ENCODE measurements at places on chromosomes 16 and 17.
A peak's percentile ranks its signal among the peaks of the same experiment; 100 is the strongest.

- DNase-seq = no peak
These were observed 8.3 kb upstream of the NLRC5 start for GRCh38 chr16:56980792-56981724.

GRCh38 chr17:63443053-63443452 is 3.1 kb downstream of the CYB561 start:
- DNase-seq = no peak

GRCh38 chr17:5877948-5878347 is 192.2 kb upstream of the WSCD1 start:
- no peak for DNase-seq

DNA sequence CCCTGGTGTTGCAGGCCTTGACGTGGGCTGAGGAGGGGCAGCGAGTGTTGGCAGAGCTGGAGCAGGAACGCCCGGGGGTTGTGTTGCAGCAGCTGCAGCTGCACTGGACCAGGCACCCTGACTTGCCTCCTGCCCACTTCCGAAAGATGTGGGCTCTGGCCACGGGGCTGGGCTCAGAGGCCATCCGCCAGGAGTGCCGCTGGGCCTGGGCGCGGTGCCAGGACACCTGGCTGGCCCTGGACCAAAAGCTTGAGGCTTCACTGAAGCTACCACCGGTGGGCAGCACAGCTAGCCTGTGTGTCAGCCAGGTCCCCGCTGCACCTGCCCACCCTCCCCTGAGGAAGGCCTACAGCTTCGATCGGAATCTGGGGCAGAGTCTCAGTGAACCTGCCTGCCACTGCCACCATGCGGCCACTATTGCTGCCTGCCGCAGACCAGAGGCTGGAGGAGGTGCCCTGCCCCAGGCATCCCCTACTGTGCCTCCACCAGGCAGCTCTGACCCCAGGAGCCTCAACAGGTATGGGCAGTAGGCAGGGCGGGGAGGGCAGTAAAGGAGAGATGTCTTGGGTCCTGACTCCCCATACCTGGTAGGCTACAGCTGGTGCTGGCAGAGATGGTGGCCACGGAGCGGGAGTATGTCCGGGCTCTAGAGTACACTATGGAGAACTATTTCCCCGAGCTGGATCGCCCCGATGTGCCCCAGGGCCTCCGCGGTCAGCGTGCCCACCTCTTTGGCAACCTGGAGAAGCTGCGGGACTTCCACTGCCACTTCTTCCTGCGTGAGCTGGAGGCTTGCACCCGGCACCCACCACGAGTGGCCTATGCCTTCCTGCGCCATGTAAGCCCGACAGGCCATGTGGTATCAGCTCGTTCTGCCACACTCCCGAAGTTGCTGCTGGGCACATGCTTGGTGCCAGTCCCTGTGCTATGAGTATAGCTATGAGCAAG is 5.6 kb downstream of the PLEKHG4 start:
- no peak for DNase-seq

- DNase-seq = no peak
These were observed 67.0 kb downstream of the PLCG2 start for GRCh38 chr16:81846105-81846504.

DNA sequence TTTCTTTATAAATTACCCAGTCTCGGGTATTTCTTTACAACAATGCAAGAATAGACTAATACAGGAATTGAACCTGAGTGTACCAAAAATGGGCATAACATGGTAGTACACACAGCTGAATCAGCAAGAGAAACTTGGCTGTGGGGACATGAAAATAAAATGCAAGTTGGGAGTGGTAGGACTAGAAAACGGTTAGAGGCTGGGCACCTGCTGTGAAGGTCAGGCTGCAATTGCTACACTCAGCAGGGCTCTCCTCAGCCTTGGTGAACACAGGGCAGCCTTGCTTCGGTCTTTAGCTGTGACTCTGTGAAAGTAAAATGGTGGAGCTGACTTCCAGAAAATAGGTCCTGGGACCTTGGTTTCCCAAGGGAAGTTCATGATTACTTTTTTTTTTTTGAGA is 45.6 kb downstream of the CNGB1 start:
- DNase-seq = no peak

GRCh38 chr17:74972107-74972972 is at the start of gene HID1:
Gene HID1 (minus strand): TSS chr17:74972759. CDS start chr17:74972656, 103 bp downstream.
- DNase-seq = peak; percentile 72

GRCh38 chr17:10316801-10317542 is 55.8 kb downstream of the MYH13 start:
- no peak for DNase-seq

DNA sequence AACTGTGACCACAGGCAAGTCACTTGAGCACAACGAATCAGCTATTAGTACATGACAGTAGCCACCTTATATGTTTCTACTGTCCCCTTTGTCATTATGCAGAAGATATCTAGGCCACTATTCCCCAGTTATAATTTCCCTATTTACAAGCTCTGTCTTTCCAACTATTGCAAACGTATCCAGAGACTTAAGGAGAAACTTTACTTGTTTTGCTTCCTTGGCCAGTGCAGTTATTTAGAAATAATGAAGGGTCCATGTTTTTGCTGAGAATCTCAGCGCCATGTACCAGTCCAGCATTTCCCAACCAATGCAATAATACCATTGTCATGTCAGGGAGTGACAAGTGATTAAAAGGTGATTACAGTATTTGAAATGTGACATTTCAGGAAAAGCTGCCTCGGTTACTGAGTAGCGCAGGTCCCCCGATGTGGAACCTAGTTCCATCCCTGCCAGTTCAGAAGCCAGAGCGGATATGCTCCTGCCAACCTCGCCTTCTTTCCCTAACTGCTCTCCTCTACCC is 743 bp downstream of the ZNF624 start:
- no peak for DNase-seq

DNA sequence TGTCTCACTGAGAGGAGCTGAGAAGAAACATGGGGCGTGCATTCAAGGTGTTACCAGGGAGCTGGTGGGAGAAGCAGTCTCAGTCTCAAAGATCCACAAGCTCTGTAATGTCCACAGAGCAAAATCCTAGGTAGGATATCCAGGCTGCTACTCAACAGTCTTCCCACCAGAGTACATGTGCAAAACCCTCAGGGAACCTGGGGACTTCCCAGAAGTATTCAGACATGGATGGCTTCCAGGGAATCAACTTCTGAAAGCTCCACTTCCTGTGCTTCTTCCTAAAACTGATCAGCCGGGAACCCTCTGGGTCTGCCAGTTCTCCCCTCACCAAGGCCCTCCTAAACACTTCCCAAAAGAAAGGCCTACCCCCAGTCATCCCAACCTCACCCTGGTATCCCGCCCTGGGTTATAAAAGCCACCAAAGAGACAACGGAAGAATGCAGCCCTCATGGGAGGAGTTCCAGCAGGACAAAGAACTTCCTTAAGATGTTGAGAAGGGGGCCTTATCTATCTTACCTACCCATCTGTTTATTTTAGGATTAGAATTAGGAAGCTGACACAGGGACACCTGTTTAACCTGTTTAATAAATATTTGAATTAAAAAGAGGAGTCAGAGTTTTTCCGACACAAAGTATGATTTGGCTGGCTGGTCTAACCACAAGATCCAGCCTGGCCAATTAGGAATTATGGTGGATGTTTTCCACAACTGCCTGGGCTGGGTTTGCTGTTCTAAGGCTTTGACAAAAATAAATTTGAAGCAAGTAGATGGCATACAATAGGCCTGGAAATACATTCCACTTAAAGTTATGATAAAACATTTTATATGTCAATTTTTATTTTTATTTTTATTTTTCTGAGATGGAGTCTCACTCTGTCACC is 37.0 kb downstream of the CUEDC1 start:
- DNase-seq = no peak

DNA sequence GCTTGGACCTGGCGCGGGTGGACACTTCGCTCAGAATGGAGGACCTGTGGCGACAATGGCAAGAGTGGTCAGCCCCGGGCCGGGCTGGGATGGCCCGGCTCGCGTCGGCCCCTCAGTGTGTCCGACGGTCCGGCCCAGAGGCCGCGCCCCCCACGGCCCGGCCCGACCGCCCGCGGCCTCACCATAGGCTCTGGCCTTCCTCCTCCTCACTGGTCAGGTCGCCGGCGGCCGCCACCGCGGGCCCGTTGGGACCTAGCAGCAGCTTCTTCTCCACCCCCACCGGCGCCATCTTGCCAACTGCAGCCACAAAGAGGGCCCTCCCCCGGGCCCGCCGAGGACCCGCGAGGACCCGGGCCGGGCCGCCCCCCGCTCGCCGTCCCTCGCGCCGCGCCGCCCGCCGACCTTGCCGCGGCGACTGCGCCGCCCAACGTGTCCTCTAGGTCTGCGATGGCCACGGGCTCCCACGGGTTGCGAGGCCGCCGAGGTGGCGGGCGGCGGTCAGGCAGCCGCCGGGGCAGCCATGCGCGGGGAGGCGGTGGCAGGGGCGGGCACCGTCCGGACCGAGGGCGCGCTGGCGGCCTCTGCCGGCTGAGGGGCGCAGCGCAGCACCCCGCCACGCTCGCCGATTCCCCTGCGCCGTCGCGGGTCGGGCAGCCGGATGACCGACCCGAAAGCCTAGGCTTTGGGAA is at the start of gene DYNC1LI2:
DYNC1LI2 (minus strand) TSS at position 307 of the 689 bp plus-strand sequence; CDS start at position 289, 18 bp downstream.
- peak; percentile 70 for DNase-seq

GRCh38 chr17:14738652-14738988 is 437.7 kb downstream of the HS3ST3B1 start:
- no peak for DNase-seq

- no peak for DNase-seq
These were observed 10.6 kb downstream of the RBFOX1 start for GRCh38 chr16:7343243-7343642.

GRCh38 chr16:49745311-49745747 is 110.6 kb downstream of the ZNF423 start:
- no peak for DNase-seq

DNA sequence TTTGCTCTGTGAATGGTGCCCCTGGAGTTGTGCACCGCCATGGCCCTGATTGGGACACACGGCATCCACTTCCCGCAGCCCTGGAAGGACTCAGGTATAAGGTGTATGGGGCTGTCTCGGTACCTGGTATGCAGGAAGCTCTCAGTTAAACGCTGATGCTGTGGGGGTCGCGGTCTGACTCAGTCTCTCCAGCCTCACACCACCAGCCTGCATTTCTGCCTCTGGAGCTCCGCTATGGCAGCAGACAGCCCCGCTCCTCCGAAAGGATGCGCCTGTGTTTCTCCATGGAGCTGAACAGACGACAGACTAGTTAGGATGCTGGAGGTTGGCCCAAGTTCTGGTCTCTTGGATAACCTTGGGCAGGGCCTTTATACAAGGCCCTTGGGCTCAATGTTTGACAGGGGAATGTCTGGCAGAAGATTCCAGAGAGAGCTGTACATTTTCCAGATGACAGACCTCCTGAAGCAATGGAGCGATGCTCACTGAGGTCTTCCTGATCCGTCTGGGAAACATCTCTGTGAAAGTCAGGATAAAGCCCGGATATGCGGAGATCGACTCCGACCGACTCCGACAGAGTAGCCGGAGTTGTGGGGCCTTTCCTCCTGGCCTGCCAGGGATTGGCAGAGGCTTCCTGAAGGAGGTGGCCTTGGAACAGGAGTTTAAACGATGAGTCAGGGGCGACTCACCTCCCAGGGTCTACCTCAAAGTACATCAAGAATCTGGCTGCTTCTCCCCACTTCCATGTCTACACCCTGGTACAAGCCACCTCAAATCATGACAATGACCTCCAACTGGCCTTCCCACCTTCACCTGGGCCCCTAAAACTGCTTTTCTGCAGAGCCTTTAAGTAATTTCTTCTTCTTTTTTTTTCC is 21.9 kb upstream of the BCAR1 start:
- DNase-seq = no peak

GRCh38 chr16:10262377-10263132 is 80.3 kb upstream of the GRIN2A start:
- no peak for DNase-seq

DNA sequence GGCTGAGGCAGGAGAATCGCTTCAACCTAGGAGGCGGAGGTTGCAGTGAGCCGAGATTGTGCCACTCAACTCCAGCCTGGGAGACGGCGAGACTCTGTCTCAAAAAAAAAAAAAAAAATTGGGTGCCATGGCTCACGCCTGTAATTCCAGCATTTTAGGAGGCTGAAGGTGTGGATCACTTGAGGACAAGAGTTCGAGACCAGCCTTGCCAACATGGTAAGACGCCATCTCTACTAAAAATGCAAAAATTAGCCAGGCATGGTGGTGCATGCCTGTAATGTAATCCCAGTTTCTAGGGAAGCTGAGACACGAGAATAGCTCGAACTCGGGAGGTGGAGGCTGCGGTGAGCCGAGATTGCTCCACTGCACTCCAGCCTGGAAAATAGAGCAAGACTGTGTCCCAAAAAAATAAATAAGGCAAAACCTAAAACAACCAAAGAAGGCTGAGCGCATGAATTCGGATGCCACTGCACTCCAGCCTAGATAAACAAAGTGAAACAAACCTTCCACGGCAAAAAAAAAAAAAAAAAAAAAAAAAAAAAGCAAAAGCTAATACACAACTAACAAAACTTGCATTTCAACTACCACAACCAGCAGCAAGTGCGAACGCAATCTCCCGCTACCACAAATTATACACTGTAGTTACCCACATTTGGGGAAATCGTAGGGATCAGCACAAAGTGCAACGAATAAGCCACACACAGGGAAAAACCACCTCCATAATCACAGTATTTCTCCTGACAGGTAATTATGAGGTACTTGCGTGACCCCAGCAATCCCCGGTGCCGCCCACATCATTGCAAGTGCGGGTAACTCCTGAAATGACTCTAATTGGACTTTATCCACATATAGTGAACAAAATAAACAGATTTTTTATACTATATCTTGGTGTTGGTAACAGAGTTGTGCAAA is 25.6 kb downstream of the TEX14 start:
- DNase-seq = no peak

- no peak for DNase-seq
These were observed 81.5 kb downstream of the CA4 start for GRCh38 chr17:60231234-60231633.

DNA sequence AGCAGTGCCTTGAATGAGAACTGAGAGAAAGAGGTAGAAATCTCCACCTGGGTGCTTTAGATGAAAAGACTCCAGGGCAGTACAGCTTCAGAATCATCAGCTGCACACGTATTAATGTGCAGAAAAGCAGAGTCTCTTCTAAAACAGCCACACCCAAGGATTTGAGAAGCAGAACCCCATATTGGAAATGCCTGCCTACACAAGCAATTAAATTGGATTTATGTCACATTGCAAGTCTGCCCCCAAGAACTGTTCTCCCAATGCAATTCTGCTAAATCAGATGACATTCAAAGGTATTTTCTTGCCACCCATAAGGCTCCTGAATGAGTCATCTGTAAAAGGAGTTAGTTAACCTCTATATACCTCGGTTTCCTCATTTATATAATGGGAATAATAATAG is 326.0 kb upstream of the C16orf82 start:
- no peak for DNase-seq

DNA sequence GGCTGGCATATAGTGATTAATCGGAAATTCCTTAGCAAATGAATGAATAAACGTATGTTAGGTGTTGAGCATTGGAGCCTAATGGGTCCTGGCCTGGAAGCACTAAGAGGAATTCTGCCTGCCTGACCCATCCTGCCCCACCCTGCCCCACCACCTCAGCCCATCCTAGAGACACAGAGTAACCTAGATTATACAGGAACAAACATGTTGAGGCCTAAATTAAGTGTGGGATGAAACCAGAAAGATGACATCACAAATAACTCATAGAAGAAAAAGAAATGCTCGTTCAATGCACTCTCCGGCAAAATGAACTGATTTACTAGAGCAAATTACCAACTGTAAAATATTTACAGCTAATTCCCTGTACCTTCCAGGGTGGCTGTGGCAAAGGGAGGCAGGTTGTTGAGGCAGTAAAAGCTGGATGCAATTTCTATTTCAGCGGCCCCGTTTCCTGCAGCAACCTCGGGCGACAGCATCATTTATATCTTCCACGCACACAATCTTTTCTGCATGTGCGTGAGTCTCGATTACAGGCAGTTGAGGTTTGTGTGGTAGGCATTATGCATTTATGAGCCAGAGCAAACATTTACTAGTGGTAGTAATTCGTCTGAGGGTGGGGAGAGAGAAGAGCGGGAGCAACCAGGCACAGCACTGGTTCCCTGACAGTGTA is 417.2 kb downstream of the HS3ST4 start:
- DNase-seq = no peak

Measured in activated CD4-positive, alpha-beta T cell treated with anti-CD3 and anti-CD28 coated beads for 1 hour (primary cell).